ENCODE measurements at places on chromosomes 3 and 15.

DNA sequence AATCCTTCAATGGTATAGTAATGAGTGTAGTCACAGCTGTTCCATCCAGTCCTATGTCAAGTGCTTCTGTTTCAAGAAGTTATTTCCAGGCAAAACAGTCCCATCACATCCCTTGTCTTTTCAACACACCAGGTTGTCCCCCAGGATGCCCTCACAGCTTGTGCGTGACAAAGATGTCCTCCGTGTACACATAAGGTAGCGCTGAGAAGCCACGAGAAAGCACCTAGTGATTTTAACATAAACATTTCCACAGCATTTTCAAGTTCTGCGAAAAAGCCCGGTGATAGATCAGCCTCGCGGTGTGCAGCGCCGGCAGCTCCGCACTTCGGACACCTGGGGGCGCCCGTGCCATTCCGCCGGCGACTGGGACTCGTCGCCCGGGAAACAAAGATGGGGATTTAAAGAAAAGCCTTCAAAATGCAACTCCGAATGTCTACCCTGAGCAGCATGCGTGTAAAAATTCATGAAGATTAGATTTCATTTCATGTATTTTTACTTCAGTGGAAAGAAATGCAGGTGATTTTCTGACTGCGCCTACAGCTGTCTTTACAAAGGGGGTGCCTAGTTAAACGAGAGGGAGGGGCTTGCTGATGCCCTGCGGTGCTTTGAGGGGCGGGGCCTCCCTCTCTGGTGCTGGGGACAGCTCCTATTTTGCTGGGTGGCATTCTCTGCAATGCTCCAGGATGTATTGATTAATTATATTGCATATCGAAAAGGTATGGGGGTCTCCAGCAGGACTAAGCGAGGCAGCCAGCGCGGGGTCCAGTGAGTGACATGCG, 49.9 kb downstream of the KY start:
- no peak for DNase-seq

DNA sequence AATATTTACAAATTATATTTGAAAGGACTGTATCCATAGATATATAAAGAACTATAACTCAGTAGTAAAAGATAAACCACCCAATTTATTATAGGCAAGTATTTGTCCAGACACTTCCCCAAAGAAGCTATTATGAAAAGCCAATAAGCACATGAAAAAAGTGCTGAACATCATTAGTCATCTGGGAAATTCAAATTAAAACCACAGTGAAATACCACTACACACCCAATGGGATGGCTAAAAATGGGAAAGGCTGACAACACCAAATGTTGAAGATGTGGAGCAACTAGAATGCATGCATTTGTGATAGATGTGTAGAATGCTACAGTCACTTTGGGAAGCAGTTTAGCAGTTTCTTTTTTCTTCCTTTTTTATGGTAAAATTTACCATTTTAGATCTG, 147.0 kb downstream of the PDE8A start:
- DNase-seq = no peak

GRCh38 chr15:90933301-90933700, 952 bp upstream of the HDDC3 start:
- DNase-seq = no peak

DNA sequence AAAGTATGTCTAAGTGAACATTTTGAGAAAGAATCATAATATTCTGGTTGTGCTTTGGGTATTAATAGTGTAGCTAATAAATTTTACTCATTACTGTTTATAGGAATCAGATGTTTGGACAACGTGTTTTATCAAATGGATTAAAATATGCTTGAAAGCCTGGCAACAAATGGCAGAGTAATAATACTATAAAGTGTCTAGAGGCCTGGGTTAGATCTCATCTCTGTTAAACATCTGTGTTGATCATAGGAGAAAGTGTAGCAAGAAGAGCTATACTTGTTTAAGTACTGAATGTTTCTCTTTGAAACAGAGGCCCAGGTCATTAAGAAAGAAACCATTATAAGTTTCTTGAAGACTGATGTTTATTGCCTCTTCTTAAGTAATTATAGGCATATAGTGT, 30.5 kb downstream of the VPS8 start:
- DNase-seq = no peak

DNA sequence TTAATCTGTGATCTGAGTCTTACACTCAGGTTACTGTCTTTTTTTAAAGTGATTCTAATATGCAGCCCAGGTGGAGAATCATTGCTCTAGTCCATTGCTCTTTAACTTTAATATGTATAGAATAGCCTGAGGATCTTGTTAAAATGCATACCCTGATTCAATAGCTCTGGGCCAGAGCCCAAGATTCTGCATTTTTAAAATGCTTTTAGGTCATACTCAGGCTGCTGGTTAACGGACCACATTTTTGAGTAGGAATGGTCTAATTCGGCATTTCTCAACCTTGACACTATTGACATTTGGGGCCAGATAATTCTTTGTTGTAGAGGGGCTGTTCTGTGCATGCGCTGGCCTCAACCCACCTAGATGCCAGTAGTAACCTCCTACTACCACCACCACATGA, 20.9 kb upstream of the FSTL1 start:
- DNase-seq = no peak

DNA sequence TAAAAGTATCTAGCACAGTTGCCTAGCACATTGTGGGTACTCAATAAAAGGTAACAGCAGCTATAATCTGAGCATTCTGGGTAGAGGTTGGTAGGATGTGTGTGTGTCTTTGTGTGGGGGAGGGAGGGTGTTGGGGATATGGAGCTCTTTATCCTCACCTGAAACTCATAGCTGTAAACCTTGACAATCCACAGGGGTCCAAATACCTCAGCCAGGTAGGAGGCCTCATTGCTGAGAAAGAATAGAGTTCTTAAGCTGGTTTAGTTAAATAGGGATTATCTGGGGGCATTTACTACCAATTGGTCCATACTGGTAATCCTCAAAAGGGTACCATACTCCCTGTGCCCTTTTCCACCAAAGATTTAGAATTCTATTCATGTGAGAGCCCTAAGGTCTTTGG, 3.9 kb downstream of the SERF2 start:
- no peak for DNase-seq

DNA sequence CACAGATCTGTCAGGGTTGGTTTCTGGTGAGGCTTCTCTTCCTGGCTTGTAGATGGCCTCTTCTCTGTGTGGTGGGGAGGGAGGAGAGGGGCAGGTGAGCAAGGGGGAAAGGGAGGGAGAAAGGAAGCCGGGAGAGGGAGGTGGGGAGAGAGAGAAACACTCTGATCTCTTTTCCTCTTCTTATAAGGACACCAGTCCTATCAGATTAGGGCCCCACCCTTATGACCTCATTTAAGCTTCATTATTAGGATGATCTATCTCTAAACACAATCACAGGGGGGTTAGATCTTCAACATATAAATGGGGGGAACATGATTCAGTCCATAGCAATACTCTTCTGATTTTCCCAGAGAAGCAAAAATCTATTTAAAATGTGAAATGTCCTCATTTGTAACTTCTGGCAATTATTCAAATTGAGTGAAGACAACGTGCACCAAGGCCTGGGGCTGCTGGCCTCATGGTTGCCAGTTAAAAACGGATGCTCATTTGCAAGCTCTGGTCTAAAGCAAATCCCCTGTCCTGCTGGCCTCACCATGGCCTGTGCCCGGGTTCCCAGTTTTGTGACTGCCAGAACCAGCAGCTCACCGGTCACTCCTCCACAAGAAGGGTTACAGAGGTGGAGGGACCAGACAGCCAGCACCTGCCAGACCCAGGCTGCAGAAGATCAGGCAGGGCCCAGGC, 8.3 kb downstream of the POMGNT2 start:
- DNase-seq = no peak

GRCh38 chr3:170962411-170962810, 54.0 kb upstream of the EIF5A2 start:
- DNase-seq = no peak

- no peak for DNase-seq
These were observed 38.1 kb upstream of the GCSAM start for GRCh38 chr3:112171144-112171543.

DNA sequence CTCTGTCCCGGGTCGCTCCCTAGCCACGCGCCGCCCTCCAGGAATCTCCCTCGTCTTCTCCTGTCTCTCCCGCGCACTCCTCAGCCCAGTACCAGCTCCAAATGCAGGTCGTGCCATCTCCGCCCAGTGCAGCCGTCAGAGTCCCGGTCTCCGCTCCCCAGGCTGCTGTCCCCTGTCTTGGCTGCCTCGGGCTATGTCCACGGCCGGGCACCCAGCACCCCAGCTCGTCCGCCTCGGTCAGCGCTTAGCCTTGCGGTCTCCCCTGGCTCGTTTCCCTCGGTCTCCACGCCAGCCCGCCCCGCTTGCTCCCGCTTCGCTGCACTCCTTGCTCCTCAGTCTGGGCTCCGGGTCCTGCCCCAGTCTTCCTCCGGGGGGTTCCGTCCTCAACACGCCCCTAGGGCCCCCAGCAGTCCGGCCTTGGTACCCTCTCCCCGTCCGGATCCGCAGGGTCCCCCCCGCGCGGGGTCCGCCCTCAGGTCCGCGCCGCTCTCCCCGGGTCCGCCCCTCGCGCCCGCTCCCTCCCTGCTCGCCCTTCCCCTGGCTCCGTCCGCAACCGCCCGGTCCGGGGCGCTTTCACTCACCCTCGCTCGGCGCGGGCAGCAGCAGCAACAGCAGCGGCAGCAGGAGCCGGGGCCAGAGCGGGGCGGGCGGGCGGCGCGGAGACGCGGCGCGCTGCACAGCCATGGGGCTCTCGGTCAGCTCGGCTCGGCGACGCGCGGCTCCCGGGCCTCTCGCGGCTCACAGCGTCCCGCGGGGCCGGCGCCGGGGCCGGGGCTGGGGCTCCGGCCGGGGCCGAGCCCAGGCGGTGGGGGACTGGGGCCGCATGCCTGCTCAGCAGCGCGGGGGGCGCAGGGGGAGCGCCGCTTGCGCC, 462 bp downstream of the IGDCC3 start:
- no peak for DNase-seq

- no peak for DNase-seq
These were observed 327.8 kb downstream of the RBMS3 start for GRCh38 chr3:29608414-29609327.

DNA sequence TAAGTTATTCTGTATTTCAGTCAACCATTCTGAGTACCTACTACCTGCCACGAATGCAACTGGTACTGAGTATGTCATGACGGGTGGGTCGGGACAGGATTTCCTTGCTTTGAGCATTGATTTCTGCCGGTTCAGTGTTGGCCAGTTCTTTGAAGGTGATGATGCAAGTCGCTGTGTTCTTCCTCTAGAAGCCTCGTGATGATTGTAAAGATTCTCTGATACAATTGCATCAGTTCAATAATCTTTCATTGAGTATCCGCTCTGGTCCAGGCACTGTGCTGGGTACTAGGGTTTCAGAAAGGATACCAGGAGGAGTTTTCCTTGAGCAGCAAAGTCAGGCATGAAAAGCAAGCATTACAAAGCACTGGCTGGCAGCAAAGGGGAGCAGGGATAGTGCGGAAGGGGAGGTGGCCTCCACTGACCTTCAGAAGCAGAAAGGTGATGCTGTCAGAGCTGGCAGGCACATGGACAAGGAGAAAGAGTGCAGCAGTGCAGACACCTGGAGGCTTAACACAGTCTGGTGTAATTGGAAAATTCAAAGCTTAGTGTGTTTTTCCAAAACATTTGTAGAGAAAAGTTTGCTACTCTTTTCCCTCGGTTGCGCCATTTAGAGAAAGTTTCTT, 100.1 kb downstream of the RPL39L start:
- DNase-seq = no peak

- no peak for DNase-seq
These were observed 57.4 kb upstream of the MYZAP start for GRCh38 chr15:57534281-57534680.

GRCh38 chr15:29871401-29871800, 49.1 kb upstream of the TJP1 start:
- no peak for DNase-seq

All from GM12864 (cell line).